Natural killer cell (primary cell): ENCODE measurements at places on chromosomes 11 and 22. TPM values are rescaled to one million over a fixed set of nuclear protein-coding genes. Genes with fewer than 3 reads are reported as not detected.

DNA sequence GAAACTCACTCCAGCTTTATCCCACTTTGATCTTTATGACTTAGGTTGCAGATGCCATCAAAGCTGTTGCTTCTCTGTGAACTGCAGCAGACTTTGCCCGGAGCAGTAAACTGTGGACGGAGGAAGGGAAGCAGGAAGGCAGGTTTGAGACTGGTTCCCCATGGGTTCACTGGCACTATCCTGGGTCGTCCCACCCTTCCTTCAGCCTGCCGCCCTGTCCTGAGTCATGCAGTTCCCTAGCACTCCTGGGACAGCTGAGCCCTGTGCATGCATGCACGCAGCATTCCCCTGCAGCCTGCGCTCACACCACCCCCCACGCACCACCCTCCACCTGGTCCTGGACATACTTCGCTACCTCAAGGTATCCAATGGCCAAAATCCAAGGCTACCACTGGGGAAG lies 23.5 kb upstream of the P2RY2 start:
- H3K4me1 ChIP-seq: peaks cover 14% of the 10 kb centered on the region
- no peak overlapping the region for H3K27ac ChIP-seq
- no peak overlapping the region for H3K4me3 ChIP-seq
- DNase-seq: no peak

The CRACR2B gene
- 3.4 TPM for total RNA-seq

DNA sequence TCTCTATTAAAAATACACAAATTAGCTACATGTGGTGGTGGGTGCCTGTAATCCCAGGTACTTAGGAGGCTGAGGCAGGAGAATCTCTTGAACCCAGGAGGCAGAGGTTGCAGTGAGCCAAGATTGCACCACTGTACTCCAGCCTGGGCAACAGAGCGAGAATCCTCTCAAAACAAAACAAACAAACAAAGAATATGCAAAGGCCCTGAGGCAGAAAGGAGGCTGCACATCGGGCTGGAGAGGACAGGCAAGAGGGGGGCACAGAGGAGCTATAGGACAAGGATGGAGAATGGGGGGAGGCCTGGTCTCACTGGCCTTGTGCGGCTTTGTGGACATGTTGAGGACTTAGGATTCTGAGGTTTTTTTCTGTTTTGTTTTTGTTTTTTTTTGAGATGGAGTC lies 8.4 kb downstream of the TRIOBP start:
- H3K27me3 ChIP-seq: no peaks in the 10 kb centered on the region
- no peaks in the 10 kb centered on the region for H3K36me3 ChIP-seq
- peaks cover 20% of the 10 kb centered on the region for H3K4me1 ChIP-seq
- H3K4me3 ChIP-seq: no peak overlapping the region
- no peak overlapping the region for H3K27ac ChIP-seq

The SAA4 gene
- not detected for total RNA-seq

The APOBEC3G gene
- 308 TPM for total RNA-seq
